Fibroblast of lung (primary cell): ENCODE measurements at places on chromosomes 13 and 19. TPM values are rescaled to one million over a fixed set of nuclear protein-coding genes. Genes with fewer than 3 reads are reported as not detected.

GRCh38 chr19:4487572-4487971, 15.5 kb downstream of the HDGFL2 start:
- DNase-seq, result no peak

GRCh38 chr19:50998686-50999085, 2.7 kb downstream of the KLK8 start:
- DNase-seq, result no peak

- DNase-seq, result no peak
Observed at GRCh38 chr19:11685676-11686650, 52.8 kb downstream of the ZNF823 start.

DNA sequence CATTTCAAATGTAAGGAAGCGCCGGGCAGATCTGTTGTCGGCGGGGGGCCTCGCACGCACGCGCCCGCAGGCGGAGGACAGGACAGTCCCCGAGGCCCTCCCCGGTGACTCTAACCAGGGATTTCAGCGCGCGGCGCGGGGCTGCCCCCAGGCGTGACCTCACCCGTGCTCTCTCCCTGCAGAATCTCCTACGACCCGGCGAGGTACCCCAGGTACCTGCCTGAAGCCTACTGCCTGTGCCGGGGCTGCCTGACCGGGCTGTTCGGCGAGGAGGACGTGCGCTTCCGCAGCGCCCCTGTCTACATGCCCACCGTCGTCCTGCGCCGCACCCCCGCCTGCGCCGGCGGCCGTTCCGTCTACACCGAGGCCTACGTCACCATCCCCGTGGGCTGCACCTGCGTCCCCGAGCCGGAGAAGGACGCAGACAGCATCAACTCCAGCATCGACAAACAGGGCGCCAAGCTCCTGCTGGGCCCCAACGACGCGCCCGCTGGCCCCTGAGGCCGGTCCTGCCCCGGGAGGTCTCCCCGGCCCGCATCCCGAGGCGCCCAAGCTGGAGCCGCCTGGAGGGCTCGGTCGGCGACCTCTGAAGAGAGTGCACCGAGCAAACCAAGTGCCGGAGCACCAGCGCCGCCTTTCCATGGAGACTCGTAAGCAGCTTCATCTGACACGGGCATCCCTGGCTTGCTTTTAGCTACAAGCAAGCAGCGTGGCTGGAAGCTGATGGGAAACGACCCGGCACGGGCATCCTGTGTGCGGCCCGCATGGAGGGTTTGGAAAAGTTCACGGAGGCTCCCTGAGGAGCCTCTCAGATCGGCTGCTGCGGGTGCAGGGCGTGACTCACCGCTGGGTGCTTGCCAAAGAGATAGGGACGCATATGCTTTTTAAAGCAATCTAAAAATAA, 18.2 kb downstream of the IL17D start:
- DNase-seq, result peak; percentile 66

DNA sequence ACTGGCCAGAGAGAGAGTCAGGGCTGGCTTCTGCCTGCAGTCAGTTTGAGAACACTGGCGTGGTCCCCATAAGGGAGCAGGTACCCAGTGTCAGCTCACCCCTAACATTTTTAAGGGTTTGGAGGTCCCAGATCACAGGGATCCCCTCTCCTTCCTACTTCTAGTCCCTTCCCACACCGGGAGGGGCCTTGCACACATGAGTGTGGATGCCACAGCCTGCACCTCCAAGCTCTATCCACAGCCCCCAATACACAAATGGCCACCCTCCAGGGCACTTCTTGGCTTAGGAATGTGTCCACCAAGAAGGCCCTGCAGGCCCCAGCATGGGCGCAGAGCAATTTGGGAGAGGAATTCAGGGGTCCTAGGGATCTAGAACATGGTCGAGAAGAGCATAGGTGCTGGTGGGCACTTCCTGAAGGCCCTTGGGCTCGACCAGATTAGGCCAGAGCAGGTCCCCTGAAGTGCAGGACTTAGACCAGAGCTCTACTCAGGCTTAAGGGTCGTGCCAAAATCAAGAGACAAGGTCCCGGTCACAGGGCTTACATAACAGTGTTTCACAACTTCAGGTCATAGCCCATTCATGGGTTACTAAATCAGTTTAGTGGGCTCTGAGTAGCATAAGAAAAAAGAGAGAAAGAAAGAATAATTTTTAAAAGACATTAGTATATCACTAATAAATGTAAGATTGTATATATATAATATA, 16.0 kb downstream of the FXYD5 start:
- no peak for DNase-seq

GRCh38 chr13:20151612-20152011, 9.2 kb downstream of the GJA3 start:
- DNase-seq, result no peak

- peak; percentile 53 for DNase-seq
Observed at GRCh38 chr19:39765091-39766076, 13.3 kb upstream of the LEUTX start.

DNA sequence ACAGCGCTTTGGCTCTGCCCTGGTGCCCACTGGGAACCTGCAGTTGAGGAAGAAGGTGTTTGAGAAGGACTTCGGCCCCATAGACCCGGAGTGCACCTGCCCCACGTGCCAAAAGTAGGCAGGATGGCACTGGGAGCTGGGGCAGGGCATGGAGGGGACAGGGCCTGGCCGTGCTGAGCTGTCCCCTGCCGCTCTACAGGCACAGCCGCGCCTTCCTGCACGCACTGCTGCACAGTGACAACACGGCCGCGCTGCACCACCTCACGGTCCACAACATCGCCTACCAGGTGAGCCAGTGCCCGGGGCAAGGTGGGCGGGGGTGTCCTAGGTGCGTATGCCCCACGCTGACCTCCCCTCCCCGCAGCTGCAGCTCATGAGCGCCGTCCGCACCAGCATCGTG, 5.1 kb upstream of the DNM2 start:
- no peak for DNase-seq

- DNase-seq, result peak; percentile 71
Observed at GRCh38 chr13:93309886-93310523, 83.4 kb downstream of the GPC6 start.

- DNase-seq, result no peak
Observed at GRCh38 chr19:5489551-5489950, 34.3 kb downstream of the ZNRF4 start.

DNA sequence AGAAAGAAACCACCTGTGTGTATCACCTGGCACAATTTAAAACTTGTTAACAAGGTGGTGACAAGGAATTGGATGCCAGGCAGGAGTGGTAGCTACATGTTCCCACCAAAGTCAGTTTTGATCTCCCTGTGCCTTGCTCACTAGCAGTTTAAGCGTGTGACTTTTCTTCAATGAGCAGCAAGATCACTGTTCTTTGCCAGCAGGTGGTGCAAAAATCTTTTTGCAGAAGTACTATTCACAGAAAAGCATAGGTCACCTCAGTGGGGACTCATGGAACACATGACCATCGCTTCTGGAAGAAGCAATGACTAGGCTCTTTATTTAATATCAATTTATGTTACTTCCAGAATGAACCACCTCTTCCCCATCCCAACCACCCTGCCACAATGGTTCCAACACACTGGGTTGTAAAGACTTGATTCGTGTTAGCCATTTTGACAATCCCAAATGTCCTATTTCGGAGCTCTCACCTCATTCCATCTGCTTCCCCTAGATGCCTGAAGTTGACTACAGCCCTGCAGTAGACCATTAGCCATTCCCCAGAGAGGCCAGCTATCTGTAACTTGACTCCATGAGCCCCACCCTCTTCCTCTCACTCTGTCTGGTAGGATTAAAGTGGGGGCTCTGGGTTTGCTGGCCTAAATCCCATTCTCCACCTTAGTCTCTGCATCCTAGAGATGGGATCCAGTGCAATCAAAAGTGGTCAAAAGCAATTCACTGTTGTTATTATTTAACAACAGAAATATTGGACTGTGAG, 59.1 kb upstream of the TNFRSF19 start:
- peak; percentile 53 for DNase-seq

The HIPK4 gene
- 0.17 and 0.26 TPM in 2 replicates for total RNA-seq
